ENCODE measurements at places on chromosomes 4 and X. TPM values are rescaled to one million over a fixed set of nuclear protein-coding genes. Genes with fewer than 3 reads are reported as not detected.

The ENAM gene
- total RNA-seq, result not detected

The ZC4H2 gene
- 3.2 TPM for total RNA-seq

The F11 gene
- not detected for total RNA-seq

The CLCN4 gene
- total RNA-seq, result 0.89 TPM

The CENPVL1 gene
- not detected for total RNA-seq

The NXF2 gene
- not detected for total RNA-seq

The CLGN gene
- 0.63 TPM for total RNA-seq

The HELQ gene
- total RNA-seq, result 7.2 TPM

The NUP62CL gene
- total RNA-seq, result not detected

The PSAPL1 gene
- not detected for total RNA-seq

The PRR32 gene
- not detected for total RNA-seq

The ART3 gene
- not detected for total RNA-seq

The PDCL2 gene
- total RNA-seq, result not detected

GRCh38 chrX:155612312-155613224 lies at the start of gene TMLHE:
Gene TMLHE (minus strand): TSS chrX:155612952. CDS start chrX:155545276, 67,676 bp downstream.
- peak; percentile 74 for DNase-seq

DNA sequence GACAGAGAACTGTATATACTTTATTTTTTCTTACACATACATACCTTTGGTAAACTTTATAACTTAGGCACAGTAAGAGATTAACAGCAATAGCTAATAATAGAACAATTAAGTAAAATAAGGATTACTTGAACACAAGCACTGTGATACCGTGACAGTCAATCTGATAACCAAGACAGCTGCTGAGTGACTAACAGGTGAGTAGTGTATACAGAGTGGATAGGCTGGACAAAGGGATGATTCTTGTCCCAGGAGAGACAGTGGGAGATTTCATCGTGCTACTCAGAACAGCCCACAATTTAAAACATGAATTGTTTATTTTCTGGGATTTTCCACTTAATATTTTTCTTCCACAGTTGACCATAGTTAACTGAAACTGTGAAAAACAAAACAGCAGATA lies 411.8 kb downstream of the PPP1R2C start:
- no peak for DNase-seq

- DNase-seq, result peak; percentile 89
Observed at GRCh38 chr4:112270640-112271421, 14.9 kb downstream of the TIFA start.

- DNase-seq, result no peak
Observed at GRCh38 chr4:2079926-2080325, 20.8 kb downstream of the NAT8L start.

GRCh38 chrX:134246282-134246681 lies 9.3 kb downstream of the CCDC160 start:
- no peak for DNase-seq

DNA sequence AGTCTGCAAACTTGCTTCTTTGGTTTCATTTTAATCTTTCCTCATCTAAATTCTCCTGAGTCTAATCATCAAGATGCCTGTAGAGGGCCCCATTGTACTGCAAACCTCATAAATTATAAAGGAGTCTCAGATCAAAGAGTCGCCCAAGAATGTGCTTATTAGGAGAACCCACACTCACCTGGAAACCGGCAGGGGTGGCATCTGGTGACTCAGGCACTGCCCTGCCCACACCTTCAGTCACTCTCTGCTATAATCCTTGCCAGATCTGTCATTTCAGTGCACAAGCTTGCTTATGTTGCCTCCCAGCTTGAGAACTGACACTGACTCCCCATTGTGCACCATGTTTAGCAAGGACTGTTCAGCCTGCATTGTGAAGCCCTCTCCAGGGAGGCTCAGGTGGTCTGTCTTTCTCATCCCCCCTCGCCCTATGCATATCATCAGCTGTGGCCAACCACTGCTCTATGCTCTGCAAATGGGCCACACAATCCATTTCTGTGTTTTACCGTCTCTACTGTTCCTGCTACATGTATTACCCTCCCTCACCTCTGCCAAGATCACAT lies 12.4 kb downstream of the EPGN start:
- DNase-seq, result peak; percentile 73

- DNase-seq, result no peak
Observed at GRCh38 chr4:62450740-62451139, 1250.6 kb downstream of the ADGRL3 start.

DNA sequence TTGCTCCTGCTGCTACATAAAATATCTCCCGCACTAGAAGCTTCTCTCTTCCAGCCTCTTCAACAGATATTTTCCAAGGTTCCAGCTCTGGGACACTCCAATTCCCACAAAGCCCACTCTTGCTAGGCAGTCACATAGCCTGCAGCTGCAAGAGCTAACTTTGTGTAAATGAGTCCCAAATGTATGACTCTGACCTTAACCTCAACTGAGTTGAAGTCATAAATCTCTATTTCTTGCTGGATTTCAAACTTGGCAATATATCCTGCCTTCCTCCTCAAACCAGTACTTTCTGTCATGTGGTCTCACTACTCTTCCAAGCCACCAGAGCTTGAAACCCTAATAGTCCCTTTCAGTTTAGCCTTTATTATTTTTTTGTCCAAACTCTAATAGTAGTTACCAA lies 315.4 kb upstream of the GRIA3 start:
- DNase-seq, result peak; percentile 1

GRCh38 chr4:7906171-7906701 lies 33.4 kb downstream of the AFAP1 start:
- peak; percentile 55 for DNase-seq

- peak; percentile 31 for DNase-seq
Observed at GRCh38 chr4:107991945-107992630, 2.4 kb downstream of the HADH start.

DNA sequence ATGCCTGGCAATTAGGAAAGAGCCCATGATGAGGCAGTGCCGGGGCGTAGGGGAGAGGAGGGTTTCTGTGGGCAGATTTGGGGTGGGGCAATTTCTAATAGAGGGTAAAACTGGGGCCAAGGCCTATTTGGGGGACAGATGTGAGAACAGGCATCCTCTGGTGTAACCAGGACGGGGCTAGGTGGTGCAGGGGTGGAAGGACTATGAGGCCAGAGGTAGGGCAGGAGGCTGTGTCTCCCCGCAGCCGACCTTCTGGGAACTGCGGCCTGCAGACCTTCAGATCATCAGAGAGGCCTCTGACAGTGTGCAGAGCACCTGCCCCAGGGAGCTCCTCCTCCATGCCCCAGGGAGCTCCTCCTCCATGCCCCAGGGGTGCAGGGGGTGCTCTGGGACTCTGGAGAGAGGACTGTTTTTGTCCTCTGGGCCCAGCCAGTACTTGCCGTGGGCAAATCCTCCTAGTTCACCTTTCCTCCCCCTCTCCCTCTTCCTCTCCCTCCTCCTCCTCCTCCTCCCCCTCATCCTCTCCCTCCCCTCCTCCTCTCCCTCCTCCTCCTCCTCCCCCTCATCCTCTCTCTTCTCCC lies 101.9 kb downstream of the SORCS2 start:
- DNase-seq, result no peak

DNA sequence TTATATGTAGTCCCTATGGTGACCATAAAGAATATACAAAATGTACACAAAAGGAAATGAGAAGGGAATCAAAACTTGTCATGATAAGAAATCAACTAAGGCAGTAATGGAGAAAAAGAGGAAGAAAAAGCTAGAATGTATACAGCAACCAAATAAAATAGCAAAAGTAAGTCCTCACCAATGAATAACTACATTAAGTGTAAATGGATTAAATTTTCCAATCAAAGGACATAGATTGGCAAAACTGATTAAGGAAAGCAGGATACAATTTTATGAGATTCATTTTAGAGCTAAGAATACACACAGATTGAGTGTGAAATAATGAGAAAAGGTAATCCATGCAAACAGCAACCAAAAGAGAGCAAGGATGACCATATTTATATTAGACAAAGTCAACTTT lies 157.4 kb downstream of the TET2 start:
- no peak for DNase-seq

DNA sequence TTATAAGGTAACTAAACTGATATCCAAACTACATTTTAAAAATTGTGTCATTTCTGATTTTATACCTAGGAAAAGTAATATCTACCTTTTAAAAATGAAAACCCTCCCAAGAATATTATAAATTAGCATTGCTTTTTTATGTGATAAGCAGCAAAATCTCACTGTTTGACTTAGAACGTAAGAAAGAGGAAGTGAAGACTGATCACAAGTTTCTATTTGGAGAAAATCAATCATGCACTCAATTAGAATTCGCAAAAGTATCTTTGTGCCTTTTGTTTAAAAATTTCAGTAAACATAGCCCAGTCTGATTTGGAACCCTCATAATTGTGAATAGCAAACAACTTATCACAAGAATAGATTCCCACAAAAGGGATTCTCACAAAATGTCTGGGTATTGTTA lies 142.7 kb downstream of the TENM3 start:
- DNase-seq, result no peak

GRCh38 chr4:73197220-73197619 lies 61.4 kb downstream of the ANKRD17 start:
- DNase-seq, result peak; percentile 21

DNA sequence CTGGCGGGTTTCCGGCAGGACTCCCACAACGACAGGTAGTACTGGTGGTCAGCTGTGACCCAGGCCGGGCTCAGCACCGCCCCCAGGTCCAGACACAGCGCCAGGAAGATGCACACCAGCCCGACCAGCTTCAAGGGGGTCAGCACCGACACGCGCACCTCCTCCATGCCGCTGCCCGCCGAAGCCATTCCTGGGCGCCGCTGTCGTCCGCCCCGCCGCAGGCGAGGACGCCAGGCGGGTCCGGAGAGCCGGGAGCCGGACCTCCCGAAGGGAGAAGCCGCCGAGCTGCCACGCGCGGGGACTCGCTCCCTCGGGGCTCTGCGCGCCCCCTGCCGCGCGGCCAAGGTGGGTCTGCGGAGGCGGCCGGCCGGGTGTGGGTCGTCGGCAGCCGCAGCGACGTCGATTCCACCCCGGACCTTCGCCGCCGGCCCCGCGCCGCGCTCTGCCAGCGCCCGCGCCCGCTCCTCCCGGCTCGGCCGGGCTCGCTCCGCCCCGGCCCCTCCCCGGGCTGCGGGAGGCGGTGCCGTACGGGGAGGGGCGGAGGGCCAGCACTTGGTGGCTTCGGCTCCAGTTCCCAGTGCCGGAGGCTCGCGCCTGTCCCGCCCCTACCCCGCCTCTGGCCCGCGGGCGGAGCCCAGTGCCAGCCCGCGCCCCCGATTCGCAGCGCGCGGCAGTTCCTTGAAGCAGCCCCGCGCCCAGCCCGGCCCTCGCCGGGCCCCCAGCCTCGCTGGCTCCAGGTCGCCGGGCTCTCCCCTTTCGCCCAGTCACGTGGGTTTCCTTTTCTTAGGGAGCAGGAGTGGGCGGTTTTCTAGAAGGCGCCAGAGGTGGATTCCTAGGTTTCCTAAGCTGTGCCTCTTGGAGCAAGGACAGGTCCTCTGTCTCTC lies at the start of gene TMEM47:
TMEM47 (minus strand) TSS at position 444 of the 884 bp plus-strand sequence; CDS start at position 188, 256 bp downstream.
- peak; percentile 84 for DNase-seq

GRCh38 chrX:133916984-133917722 lies 68.2 kb downstream of the GPC3 start:
- no peak for DNase-seq

DNA sequence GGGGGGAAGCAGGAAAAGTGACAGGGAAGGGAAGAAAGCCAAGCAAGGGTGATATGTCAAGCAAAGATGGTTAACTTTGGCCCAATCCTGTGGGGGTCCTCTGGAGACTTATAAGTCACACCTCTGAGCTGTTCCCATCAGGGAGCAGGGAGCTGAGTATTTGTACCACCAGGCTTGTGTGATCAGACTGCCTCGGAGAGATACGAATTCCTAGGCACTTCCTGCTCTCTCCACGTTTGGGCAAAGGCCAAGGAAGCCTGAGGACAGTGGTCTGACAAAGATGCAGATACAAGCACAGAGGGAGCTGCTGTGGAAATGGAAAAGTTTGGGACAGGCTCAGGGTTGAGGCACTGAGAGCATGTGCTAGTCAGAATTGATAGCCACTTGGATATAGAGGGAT lies 10.4 kb upstream of the PPP3CA start:
- peak; percentile 9 for DNase-seq

DNA sequence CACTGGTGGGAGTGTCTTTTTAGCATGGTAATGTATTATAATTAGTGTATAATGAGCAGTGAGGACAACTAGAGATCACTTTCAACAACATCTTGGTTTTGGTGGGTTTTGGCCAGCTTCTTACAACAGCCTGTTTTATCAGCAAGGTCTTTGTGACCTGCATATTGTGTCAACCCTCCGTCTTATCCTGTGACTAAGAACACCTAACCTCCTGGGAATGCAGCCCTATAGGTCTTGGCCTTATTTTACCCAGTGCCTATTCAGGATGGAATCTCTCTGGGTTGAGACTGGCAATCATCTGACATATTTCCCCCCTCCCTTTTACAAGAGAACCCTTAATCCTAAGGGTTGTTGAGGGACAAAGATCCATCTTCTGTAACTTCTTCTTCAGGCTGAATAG lies 21.9 kb upstream of the ADH4 start:
- DNase-seq, result no peak

- no peak for DNase-seq
Observed at GRCh38 chrX:79165806-79166205, 21.3 kb downstream of the GPR174 start.

DNA sequence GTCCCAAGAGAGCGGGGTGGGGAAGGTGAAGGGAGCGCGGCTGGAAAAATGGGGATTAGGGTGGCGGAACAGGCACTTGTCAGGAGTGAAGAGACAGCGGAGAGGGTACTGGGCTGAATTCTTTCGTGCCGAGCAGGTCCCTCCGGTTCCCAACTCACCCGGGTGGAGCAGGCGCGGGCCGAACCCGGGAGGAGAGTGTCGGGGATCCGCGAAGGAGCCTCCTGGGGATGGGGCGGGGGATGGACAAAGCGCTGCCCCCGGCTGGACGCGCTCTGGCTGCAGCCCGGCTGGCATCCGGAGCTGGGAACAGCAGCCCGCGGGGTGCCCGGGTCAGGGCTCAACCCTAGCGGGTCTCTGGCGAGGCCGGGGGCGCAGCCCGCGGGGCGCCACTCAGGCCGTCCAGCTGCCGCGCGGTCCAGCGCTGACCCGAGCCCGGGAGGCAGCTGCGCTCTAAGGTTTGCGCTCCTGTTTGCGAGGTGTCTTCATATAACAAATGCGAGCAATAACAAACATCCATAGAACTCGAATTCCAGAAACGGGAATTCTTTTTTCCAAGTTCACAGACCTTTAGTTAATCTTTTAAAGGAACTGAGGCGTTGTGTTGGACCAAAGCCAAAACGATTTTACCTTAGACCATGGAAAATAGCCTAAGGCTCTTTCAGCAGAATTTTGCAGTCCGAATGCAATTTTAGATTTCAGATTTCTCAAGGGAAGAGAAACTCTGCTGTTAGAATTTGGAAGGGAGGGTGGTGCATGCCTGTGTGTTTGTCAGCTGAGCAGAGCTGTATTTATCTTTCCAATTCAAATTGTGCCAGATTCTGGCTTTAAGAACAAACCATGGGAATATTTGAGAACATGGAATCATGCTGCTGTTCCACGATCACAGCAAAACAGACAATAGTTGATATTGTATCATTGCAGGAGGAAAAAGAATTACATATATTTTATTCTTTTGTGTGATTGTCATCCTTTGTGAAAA lies 744 bp downstream of the NPY5R start:
- no peak for DNase-seq
